Activated CD8-positive, alpha-beta memory T cell treated with anti-CD3 and anti-CD28 coated beads for 1 hour (primary cell): ENCODE measurements at places on chromosomes 4 and X.

GRCh38 chr4:102223461-102223860 is 121.8 kb downstream of the SLC39A8 start:
- DNase-seq, result no peak

DNA sequence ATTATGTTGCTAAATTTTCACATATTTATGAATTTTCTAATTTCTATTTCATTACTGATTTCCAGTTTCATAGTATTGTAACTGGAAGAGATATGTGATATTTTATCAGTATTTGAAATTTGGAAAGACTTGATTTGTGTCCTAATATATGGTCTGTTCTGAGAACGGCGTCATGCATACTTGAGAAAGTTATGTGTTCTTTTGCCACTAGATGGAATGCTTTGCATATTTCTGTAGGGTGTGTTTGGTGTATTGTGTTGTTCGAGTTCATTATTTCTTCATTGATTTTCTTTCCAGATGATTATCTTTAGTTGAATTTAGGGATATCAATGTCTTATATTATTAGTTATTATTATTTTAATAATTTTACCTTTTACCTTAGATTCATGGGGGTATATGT is 110.6 kb upstream of the ITM2A start:
- no peak for DNase-seq

DNA sequence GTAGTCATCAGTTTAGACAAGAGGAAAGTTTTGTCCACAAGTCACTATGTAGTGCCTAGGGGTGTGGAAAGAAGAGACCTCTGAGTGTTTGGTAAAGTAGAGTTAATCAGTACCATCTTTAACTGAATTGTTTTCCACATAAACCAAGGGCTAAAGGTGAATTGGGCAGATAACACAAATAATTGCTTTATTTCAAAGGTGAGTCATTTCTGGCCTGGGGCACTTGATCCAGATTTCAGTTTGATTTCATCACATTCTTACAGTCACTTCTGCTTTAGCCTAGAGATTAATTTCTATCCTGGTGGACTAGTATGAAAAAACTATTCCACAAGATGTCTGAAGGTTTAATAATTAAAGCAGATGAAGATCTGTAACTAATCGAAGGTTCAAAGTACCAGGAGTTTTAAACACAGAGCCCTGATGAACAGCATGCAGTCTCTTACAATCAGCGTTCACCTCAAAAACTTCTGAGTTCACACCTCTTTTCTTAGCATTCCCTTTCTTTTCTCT is 74.5 kb upstream of the BOD1L1 start:
- no peak for DNase-seq

GRCh38 chr4:5143306-5143861 is 92.1 kb downstream of the STK32B start:
- no peak for DNase-seq

- DNase-seq, result no peak
Measured at GRCh38 chr4:170723171-170723570, 633.4 kb upstream of the AADAT start.
